ENCODE measurements at places on chromosomes 6 and 20. TPM values are rescaled to one million over a fixed set of nuclear protein-coding genes. Genes with fewer than 3 reads are reported as not detected.

Gene NANP
- total RNA-seq: 7.3 TPM

Gene OR2J3
- not detected for total RNA-seq

Gene FAM83B
- not detected for total RNA-seq

- H3K4me1 ChIP-seq: no peaks in the 10 kb centered on the region
- no peaks in the 10 kb centered on the region for H3K36me3 ChIP-seq
Observed at GRCh38 chr6:41413250-41413649, 77.8 kb downstream of the NCR2 start.

GRCh38 chr6:64383277-64383676 is 747.7 kb downstream of the PHF3 start:
- no peaks in the 10 kb centered on the region for H3K4me1 ChIP-seq
- no peak overlapping the region for H3K4me3 ChIP-seq
- no peaks in the 10 kb centered on the region for H3K36me3 ChIP-seq
- DNase-seq: no peak
- H3K27me3 ChIP-seq: no peaks in the 10 kb centered on the region

DNA sequence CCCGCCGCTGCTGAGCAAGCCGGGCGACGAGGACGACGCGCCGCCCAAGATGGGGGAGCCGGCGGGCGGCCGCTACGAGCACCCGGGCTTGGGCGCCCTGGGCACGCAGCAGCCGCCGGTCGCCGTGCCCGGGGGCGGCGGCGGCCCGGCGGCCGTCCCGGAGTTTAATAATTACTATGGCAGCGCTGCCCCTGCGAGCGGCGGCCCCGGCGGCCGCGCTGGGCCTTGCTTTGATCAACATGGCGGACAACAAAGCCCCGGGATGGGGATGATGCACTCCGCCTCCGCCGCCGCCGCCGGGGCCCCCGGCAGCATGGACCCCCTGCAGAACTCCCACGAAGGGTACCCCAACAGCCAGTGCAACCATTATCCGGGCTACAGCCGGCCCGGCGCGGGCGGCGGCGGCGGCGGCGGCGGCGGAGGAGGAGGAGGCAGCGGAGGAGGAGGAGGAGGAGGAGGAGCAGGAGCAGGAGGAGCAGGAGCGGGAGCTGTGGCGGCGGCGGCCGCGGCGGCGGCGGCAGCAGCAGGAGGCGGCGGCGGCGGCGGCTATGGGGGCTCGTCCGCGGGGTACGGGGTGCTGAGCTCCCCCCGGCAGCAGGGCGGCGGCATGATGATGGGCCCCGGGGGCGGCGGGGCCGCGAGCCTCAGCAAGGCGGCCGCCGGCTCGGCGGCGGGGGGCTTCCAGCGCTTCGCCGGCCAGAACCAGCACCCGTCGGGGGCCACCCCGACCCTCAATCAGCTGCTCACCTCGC is 1.5 kb downstream of the ARID1B start:
- peak overlapping the region; percentile 91 for H3K4me3 ChIP-seq
- peak overlapping the region; percentile 79 for H3K27ac ChIP-seq
- H3K4me1 ChIP-seq: peaks cover 45% of the 10 kb centered on the region

DNA sequence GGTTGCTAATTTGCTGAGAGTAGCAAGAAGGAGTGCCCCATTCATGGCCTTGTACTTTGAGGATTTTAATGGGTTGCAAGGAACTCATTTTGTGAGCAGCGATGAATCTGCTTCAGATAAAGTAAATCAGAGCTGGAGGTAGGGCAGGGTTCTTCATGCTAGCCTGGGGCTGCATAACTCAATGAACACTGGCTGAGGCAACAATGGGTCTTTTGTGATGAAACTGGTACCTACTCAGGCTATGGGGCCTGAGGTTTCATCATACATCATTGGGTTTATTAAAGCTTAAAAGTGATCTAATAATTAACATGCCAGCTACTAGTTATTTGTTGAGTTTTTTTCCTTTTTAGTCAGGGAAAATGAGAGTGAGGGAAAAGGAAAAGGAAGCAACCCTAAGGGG is 106.9 kb downstream of the FAM50B start:
- DNase-seq: no peak
- no peak overlapping the region for H3K27ac ChIP-seq
- no peaks in the 10 kb centered on the region for H3K4me1 ChIP-seq
- no peak overlapping the region for H3K4me3 ChIP-seq
- H3K27me3 ChIP-seq: no peaks in the 10 kb centered on the region

DNA sequence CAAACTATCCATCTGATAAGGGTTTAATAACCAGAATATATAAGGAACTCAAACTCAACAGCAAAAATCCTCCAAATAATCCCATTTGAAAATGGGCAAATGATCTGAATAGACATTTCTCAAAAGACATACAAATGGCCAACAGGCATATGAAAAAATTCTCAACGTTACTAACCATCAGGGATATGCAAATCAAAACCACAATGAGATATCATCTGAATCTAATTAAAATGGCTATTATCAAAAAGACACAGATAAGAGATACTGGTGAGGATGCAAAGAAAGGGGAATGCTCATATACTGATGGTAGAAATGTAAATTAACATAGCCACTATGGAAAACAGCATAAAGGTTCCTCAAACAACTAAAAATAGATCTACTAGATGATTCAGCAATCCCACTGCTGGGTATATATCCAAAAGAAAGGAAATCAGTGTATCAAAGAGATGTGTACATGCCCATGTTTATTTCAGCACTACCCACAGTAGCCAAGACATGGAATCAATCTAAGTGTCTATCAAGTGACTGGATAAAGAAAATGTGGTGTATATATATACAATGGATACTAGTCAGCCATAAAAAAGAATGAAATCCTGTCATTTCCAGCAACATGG is 6.1 kb upstream of the BRD2 start:
- H3K4me3 ChIP-seq: no peak overlapping the region
- DNase-seq: no peak
- no peaks in the 10 kb centered on the region for H3K36me3 ChIP-seq
- peaks cover 23% of the 10 kb centered on the region for H3K4me1 ChIP-seq
- H3K27me3 ChIP-seq: no peaks in the 10 kb centered on the region

DNA sequence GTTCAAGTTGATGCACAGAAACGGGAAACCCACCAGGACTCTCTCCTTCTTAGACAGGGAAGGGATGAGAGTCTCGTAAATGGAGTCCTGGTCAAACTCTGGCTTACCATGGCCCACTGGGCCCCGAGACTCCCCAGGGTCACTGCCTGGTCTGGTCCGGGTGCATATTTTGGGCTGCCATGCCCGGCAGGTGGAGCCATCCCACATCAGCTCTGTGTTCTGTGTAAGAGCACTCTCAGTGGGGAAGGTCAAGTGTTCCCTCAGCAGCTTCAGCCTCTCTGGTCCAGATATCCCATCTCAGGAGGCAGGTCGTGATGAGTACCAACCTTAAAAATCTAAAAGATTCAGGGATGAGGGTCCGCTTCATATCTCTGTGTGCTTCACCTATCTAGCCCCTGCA is 138.8 kb downstream of the EDN3 start:
- H3K27ac ChIP-seq: no peak overlapping the region
- peaks cover 5% of the 10 kb centered on the region for H3K27me3 ChIP-seq
- H3K4me1 ChIP-seq: no peaks in the 10 kb centered on the region
- no peak for DNase-seq

- no peak for DNase-seq
- H3K36me3 ChIP-seq: no peaks in the 10 kb centered on the region
- no peaks in the 10 kb centered on the region for H3K27me3 ChIP-seq
Observed at GRCh38 chr20:14404515-14404914, 67.1 kb upstream of the FLRT3 start.

DNA sequence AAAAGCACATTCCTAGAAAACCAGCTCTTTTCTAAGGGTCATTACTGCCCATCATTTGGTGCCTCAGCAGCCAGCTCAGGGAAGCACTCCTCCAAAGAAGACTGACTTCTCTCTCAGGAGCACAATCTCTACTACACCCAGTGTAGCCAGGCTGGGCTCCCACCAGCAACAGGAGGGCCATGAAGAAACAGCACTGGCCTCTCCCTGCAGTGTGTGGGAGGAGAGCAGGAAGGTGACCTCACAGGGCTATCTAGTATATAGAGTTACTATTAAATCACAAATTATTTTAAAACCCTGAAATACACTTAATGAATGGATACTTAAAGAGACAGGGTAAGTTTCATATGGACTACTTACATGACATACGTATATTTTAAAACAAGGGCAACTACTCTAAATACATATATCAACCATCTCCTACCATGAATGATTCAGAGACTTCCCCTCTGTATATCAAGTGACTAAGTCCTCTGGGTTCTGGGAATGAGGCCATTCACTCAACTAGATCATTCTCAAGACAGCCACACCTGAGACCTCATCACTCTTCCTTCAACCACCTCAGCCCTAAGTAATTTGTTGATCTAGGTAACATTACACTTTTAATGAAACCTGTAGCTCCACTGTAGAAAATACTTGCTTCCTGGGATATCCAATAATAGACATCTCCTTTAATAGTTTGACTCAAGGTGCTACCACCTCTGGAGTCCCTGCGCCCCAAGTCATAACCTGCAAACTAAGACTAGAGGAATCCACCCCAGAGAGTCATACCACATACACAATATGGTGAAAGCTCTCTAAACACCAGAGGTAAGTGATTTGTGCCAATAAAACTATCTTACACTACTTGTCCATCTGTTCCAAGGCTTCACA is 25.2 kb downstream of the TBX18 start:
- peaks cover 6% of the 10 kb centered on the region for H3K36me3 ChIP-seq
- no peak for DNase-seq
- H3K27ac ChIP-seq: no peak overlapping the region
- no peaks in the 10 kb centered on the region for H3K4me1 ChIP-seq
- no peaks in the 10 kb centered on the region for H3K27me3 ChIP-seq

Data from Panc1 (cell line).